Myocyte (in vitro differentiated cells): ENCODE measurements at places on chromosomes 12 and 14. TPM values are rescaled to one million over a fixed set of nuclear protein-coding genes. Genes with fewer than 3 reads are reported as not detected.

The GLI1 gene
- 0.56 and 0.78 TPM in 2 replicates for total RNA-seq

GRCh38 chr12:105561546-105562198 lies 231.2 kb downstream of the C12orf75 start:
- no peak for DNase-seq

GRCh38 chr12:1262011-1262410 lies 271.0 kb downstream of the ERC1 start:
- no peak for DNase-seq

The SRRM4 gene
- total RNA-seq = under 0.01 TPM in 1 of 2 replicates, not detected in the other

DNA sequence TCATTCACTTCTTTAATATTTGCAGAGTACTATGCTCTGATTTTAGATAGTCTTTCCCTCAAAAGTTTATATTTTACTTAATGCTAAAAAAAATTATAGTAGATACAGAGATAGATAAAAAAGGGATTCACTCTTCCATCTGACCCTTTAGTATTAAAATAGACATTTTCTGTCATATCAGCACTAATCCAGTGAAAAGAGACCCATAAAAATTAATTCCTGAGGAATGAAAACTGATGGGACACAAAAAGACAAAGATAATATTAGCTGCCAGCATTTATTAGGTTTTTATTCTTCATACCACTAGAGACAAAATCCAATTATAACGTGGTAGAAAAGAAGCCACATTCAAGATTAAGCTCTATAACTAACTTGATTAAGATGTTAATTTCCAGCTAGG lies 45.3 kb downstream of the SOS2 start:
- DNase-seq = no peak

DNA sequence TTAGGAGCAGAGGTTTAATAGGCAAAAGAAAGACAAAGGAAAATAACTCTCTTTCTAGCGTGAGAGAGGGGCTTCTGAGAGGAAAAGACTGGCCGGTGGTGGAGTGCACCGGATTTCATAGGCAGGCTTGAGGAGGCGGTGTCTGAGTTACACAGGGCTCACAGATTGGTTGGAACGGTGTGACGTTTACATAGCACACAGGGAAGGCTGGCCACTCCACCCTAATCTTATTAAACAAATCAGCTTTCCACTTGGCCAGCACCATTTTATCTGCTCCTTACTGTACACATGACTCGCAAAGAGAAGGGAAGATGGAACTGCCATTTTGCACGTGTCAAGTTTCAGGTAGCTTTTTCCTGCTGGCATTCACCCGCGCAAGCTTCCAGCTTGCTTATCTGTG lies 587.7 kb downstream of the RPL10L start:
- DNase-seq = no peak

GRCh38 chr14:30849354-30849753 lies 25.0 kb upstream of the COCH start:
- DNase-seq = no peak

GRCh38 chr12:50924131-50924438 lies 28.3 kb upstream of the HIGD1C start:
- DNase-seq = no peak

The DIO2 gene
- total RNA-seq = 5.0 and 30.7 TPM in 2 replicates

The GALNT9 gene
- total RNA-seq = 0.08 TPM in 1 of 2 replicates, not detected in the other

GRCh38 chr12:119235197-119235751 lies 56.5 kb downstream of the HSPB8 start:
- no peak for DNase-seq
